ENCODE measurements at places on chromosomes 6 and 20. TPM values are rescaled to one million over a fixed set of nuclear protein-coding genes. Genes with fewer than 3 reads are reported as not detected.
A peak's percentile ranks its signal among the peaks of the same experiment; 100 is the strongest.

DNA sequence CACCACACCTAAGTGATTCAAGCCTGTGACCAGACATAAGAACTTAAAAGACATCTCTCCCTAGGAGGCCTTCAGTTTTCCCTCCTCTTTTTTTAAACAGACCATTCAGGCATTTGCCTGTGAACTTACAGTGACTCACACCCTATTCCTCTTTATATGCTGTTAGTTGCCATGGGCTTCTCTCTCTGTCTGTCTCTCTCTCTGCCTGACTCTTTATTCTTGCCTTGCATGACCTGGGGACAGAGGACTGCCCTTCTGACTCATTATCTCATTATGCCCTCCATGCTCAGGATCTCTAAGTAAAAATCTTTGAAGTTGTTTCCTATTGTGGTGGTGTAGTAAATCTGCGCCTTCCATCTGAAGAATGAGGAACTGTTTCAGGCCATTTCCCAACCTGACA is 442.2 kb upstream of the MAN1A1 start:
- no peak for DNase-seq

- DNase-seq: no peak
Observed at GRCh38 chr20:46749147-46749546, 39.7 kb downstream of the SLC2A10 start.

GRCh38 chr6:160930547-160931377 is 60.8 kb upstream of the MAP3K4 start:
- DNase-seq: peak; percentile 71

DNA sequence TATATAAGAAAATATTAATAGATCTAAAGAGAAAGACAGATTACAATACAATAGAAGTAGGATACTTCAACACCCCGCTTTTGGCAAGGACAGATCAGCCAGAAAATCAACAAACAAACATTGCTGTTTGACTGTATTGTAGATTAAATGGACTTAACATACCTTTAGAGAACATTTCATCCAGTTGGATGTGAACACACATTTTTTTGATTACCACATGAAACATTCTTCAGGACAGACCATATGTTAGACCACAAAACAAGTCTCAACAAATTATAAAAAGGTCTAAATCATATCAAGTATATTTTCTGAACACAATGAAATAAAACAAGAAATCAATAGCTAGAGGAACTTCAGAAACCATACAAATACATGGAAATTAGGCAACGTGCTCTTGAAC is 148.2 kb downstream of the TRMT11 start:
- DNase-seq: no peak

- DNase-seq: no peak
Observed at GRCh38 chr6:166419717-166420116, 37.0 kb upstream of the MPC1 start.

DNA sequence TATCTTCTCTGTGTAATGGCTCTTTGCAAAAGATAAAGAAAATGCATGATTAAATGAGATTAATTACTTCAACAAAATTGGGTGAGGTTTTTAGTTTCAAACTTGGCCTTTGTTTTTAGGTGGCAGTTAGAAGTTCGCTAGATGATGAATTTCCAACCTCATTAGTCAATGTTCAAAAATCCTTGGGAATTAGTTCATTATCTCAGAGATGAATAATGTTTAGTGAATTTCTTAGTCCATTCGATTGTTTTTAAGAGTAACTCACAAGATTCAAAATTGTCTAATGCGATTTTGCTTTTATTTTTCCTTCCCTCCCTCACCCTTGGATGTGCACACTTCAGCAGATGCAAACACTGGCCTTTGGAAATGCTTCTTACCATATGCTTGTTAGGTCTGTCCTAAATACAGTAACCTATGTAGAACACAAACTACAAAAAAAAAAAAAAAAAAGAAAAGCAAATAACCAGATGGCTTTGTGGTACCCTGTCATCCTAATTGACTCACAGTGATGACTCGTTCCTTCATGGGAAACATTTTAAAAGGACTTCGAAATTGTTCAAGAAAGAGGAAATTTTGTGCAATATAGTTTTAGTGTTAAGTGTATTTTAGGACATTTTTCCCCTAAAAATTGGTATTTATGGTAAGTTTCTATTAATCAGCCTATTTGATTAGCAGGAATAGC is 66.7 kb downstream of the FAM229B start:
- no peak for DNase-seq

DNA sequence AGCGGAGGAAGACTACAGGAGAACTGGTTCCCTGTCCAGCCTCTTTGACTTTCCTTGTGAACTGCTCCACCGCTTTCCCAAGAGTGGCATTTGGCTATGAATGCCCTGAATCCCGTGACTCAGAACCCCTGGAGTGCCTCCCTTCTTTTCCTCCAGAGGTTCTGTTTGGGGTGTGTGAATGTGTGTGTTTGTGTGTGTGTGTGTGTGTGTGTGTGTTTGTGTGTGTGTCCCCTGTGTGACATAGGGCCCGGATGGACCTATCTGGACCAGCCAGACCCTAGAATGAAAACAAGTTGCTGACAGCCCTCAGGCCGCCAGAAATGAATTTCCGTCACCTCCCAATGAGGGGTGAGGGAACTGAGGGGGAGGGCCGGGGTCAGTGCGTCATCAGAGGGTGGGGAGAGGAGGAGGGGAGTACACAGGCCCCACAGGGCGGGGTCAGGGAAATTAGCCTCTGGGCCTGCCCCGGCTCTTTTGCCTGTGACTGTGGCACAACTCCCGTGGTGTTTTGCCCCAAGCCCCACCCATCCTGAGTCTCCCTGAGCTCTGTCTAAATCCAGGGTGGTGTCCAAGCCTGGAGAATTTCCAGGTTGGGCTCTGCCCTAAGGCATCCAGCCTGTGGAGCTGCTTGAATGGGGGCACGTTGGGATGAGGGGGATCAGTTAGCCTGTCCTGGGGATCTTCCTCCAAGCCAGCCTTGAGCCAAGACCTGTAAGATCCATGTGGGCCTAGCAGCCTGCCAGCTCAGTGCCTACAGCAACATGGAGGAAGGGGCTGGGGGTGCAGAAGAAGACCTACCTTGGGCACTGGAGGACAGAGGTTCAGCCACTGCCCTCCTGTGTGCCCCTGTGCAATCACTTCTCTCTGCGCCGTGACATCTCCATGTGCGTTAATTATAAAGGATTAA is 15.2 kb upstream of the MRPS18A start:
- DNase-seq: peak; percentile 61

DNA sequence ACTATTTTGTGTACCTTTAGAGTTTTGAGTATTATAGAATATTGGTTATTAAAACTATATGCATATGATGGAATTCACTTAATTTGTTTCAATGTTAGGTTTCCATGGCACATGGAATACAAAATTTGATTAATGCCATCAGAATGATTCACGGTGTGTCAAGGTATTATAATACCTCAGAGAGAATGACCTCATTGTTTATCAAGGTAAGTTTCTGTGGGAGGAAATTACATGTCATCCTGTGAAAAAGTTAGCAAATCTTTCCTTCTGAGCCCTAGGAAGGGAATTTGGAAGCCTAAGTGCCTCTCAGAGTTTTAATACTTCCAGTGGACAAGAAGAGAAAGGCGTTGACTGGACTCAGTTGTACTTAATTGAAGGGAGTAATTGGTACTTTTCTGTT is 40.8 kb downstream of the DNAH8 start:
- no peak for DNase-seq

The CRISP2 gene
- total RNA-seq: not detected

The SLC44A4 gene
- total RNA-seq: 0.86 TPM

The PPP1R14C gene
- total RNA-seq: 0.08 TPM

Measured in left lobe of liver (tissue), 2 donors.